ENCODE measurements at places on chromosomes 4 and X.

DNA sequence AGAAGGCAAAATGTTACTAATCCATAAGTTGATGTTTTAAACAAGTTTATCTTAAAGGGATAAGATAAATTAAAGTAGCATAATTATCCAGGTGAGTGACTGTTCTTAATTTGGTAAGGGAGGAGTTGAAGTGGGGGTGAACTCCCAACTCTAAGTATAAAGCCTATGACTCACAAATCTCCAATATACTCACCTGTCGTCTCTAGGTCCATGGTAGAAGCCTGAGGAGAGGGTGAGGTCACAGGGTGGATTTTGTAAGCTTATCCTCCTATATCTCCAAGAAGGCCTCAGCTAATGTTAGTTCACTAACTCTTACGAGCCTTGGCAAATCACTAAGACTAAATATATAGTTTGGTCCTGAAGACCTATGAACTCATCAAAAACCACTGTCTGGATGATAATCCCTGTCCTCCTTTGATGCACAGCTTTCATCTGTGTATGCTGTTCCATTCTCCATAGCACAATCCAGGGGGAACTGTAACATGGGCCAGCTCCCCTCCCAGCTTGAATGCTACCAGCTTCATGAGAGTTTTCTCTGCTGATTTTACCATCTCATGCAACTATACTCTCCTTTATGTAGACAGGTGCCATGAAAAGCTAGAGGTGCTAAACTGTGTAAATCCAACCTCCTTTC, 158.7 kb downstream of the BTC start:
- no peak for DNase-seq

DNA sequence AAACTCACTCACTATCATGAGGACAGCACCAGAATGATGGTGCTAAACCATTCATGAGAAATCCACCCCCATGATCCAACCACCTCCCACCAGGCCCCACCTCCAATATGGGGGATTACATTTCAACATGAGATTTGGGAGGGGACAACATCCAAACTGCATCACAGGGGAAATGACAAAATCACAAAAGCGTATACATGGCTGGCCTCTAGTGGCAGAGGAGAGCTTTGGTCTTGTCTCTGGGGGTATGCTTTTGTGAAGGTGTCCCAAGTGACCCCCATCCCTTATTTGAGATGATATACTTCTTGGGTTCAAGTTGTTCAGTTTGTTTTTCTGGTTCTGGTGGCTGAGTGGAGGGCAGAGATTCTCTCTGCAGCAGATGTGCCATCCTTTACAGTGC, 8.5 kb upstream of the SETD7 start:
- no peak for DNase-seq

DNA sequence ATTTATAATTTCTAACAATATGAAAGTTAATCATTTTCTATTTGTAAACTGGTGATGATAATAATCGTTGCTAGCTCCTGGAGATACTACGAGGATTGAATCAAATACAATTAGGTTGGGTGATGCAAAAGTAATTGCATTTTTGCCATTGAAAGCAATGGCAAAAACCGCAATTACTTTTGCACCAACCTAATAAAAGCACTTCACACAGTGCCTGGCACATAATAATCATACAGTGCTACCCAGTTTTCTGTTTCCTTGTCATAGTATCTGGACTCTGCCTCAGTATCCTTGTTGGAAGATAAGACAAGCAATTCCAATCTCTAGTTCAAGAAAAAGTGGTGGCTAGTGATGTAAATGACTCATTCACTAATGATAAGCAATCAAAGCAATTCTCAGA, 176.8 kb upstream of the TRPC5 start:
- no peak for DNase-seq

DNA sequence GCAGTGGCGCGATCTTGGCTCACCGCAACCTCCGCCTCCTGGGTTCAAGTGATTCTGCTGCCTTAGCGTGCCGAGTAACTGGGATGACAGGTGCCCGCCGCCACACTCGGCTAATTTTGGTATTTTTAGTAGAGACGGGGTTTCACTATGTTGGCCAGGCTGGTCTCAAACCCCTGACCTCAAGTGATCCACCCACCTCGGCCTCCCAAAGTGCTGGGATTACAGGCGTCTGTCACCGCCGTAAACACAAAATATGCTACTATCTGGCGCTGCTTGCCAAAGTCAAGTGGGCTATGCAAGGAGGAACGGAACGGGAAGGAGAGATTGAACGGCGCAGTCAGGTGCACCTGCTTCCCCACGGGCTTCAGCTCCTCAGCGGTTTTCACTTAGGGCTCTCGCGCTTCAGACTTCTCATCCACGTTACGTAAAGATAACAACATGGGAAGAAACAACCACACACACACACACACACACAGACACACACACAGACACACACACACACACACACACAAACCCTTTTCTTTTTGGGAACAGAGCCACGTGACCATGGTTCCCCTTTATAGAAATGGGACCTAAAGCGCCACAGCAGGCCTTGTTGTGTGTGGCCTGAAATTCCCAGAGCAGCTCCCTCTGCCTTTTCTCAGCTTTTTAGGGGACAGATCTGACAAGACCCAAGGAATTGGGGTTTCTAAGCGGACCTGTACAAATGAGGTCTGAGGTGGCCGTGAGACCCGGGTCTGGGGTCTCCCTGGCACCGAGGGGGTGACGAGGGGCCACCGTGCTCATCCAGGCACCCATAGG, 1.5 kb downstream of the P2RY8 start:
- DNase-seq = peak; percentile 51
